ENCODE measurements at places on chromosomes 5 and 9.

- DNase-seq, result no peak
These were observed 104.4 kb upstream of the CXCL14 start for GRCh38 chr5:135683189-135683588.

DNA sequence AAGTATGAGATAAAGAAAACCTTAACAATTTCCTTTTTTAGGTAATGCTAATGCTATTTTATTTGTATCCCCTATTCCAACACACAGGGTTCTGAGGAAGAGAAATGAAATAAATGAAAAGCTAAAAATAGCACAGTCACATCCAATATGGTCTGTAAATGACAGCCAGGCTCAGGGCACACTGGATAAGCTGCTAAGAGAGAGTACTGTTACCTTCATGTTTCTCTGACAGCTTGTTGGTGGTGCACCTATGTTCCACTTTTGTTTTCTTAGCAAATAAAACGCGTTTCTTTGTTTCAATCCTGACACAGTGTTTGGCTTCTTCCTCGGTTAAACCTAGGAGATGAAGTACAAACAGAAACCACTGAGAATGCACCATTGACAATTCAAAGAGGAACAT is 41.3 kb downstream of the C6 start:
- no peak for DNase-seq

GRCh38 chr5:113054899-113055298 is 78.3 kb downstream of the DCP2 start:
- no peak for DNase-seq

GRCh38 chr5:59098743-59099142 is 515.9 kb downstream of the RAB3C start:
- no peak for DNase-seq

GRCh38 chr5:59264013-59264412 is 629.5 kb downstream of the PDE4D start:
- no peak for DNase-seq

Measured in NCI-H2171 treated with DMSO at 0.1 percent for 48 hours (cell line).